ENCODE measurements at places on chromosomes 1 and 21.

DNA sequence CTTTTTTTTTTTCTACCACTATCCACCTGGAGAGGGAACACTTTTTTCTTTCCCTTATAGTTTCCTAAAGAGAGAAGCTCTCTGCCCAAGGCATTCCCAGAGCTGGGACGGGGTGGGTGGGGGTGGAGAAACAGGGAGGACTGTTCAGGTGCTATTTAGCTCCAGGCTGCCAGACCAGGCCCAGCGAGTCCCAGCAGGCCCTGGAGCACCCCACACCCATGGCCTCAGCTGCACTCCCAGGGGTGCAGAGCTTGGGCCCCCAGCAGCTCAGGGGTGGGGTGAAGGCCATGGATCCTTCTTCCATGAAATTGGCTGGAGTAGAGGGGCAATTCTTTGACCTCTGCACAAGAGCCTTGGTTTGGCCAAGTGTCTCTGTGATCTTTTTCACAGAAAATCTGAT is 4.1 kb downstream of the ETV3L start:
- DNase-seq = no peak

- no peak for DNase-seq
Observed at GRCh38 chr1:55503663-55504305, 288.6 kb upstream of the USP24 start.

DNA sequence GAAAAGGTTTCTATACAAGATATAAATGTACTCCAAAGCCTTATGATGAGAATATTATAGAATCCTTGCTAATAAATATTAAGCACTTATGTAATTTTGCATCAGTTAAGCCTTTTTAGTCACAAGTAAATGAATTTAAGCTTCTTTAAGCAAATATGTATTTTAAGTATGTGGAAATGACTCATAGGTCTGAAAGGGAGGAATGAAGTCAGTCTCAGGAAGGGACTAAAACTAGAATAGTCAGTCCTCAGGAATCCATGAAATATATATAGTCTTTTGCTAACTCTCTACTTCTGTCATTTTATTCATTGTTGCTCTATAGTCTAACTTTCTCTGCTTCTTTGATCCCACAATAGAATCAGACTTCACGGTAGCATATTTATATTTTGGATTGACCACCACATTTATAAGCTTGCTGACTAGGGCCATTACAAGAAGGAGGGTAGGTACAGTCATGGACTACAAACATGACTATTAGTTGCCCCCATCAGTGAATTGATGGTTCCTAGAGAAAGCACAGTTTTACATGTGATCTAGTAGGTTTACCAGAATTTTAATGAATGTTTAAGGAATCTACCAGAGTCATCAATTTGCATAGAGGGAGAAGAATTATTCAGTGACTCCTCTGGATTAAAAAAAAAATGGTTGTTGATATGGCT is 20.2 kb upstream of the RABGGTB start:
- no peak for DNase-seq

- no peak for DNase-seq
Observed at GRCh38 chr1:153483776-153484175, 23.3 kb upstream of the S100A7 start.

DNA sequence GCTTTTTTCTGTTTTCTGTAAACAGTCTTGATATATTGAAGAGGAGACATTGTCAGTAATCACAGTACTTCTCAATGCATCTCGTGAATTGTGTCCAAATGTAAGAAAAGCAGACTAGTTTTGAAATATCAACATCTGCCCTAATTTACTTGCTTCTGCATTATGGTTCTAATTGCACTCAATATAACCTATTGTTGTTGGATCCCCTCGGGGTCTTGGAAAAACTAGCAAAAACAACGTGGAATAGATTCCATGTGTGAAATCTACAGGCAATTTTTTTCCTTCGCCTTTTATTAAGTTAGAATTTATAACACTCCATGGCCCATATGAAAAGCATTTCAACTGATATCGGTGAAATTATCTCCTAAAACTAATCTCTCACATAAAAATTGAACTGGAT is 236.5 kb downstream of the TTLL7 start:
- DNase-seq = no peak

DNA sequence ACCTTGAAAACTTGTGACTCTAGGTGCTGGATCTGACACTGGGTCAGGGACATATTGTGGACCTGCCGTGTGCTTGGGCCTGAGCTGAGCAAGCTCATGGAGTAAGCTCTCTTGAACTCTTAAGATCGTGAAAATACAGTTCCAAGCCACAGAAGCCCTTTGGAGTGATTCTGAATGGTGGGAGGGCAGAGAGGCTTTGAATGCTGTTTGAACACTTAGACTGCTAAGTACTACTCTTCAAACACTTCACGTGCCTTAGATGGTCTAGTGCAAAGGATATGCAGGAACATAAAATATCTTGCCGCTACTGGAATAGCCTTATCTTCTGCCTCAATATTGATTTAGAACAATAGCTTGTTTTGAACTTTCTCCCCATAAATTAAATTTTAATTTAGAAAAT is 21.6 kb downstream of the ROR1 start:
- DNase-seq = no peak

- no peak for DNase-seq
Observed at GRCh38 chr1:40414331-40414730, 35.9 kb upstream of the ZFP69B start.

DNA sequence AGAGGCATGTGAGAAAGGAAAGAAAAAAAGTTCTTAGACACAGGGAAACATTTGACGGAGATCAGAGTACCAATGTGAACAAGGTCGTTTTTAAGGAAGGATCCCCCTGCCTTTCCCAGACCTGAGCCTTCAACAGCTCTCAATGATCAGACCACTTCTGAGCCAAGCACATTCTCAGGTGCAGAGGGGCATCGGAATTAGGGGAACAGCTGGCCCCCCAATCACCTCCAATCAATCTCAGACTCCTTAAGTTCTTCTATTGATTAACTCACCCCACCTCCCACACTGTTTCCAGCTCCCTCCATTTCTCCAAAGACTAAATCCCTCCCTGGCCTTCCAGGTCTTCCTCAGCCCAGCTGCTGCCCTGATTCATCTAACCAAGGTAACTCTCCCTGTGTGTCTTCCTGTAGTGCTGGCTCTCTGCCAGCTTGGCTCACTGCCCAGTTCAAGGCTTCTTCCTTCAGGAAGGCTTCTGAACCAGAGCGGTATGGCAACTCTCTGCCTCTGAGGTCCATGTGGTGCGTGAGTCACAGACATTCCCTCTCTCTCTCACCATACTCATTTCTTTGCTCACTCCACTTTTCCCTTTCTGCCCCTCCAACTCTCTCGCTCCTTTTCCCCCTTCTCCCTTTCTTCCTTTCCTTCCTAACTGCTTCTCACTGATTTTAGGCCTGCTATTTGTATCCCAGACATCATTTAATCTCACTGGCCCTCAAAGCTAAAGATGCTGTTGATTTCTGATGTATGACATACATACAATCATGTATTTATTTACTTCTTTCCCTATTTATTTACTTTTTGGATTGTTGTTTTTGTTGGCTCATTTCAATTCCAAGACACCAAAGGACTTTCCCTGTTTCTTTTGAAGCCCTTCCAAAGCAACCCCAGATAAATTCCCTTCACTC is 18.1 kb downstream of the CFAP45 start:
- no peak for DNase-seq

- no peak for DNase-seq
Observed at GRCh38 chr1:245361951-245362350, 207.2 kb downstream of the KIF26B start.

DNA sequence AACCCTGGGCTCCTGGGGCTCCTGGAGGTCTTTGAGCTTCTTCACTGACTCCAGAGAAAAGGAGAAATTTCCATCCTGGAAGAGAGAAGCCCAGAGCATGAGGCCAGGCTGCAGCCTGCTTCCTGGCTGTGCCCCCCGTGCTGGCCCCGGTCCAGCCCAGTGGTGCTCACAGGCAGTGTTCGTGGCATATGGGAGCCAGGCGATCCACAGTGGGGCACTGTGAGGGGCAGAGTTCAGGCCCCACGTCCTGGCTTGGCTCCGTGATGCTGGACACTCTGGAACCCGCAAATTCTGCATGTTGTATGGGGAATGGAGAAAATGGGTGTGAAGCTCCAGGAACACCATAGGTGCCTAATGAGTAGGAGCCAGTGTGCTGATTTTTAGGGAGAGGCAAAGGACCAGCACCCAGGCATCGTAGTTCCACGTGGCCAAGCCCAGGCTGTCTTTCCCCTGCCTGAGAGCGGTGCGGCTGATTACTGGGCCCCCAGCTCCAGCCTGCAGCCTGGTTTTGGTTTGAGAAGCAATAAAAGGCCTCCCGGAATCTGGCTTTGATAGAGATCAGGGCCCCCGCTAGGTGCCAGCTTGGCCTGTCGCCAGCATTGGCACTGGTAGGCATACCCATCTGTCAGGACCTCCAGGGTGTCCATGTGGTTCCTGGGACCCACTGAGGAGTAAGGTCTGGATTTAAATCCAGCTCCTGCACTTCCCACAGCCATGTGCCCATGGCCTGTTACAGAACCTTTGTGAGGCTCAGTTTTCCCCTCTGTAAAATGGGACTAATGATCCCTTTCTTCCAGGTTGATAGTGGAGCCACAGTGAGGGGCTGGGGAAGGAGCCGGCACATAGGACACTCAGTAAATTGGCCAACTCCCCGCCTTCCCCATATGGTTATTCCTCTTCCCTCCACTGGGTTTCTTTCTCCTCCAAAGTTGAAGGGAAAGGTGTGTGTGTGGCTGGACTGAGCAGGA is 725 bp downstream of the GUCA2A start:
- DNase-seq = no peak

GRCh38 chr1:37161171-37161570 is 126.9 kb upstream of the GRIK3 start:
- no peak for DNase-seq

- no peak for DNase-seq
Observed at GRCh38 chr1:7551442-7551841, 219.7 kb upstream of the VAMP3 start.

- DNase-seq = no peak
Observed at GRCh38 chr1:207698822-207699483, 52.9 kb upstream of the CD46 start.

- DNase-seq = no peak
Observed at GRCh38 chr21:43886565-43886964, 21.5 kb downstream of the AGPAT3 start.

GRCh38 chr1:153795934-153796785 is 21.0 kb downstream of the SLC27A3 start:
- DNase-seq = no peak

- DNase-seq = no peak
Observed at GRCh38 chr1:90722874-90723589, 5.9 kb upstream of the BARHL2 start.

DNA sequence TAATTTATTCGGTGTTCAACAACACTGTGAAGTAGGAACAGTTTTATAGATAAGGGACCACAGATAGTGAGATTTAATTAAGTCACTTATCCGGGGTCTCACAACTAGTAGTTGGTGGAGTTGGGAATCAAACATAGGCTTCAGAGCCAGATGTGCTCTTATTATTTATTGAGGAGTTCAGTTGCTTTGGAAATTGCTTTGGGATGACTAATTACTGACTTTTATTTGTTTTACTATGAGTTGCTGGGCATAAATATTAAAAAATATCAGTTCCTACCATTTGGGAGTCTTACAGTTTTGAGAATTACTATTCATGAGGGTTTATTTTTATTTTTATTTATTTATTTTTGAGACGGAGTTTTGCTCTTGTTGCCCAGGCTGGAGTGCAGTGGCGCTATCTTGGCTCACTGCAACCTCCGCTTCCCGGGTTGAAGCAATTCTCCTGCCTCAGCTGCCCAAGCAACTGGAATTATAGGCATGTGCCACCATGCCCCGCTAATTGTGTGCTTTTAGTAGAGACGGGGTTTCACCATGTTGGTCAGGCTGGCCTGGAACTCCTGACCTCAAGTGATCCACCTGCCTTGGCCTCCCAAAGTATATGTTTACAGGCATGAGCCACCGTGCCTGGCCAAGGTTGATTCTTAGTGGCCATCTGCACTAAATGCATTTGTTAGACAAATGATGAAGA is 27.7 kb downstream of the THRAP3 start:
- DNase-seq = no peak

GRCh38 chr1:22629886-22630285 is 6.5 kb upstream of the C1QA start:
- no peak for DNase-seq

GRCh38 chr21:15062606-15062965 is 2.2 kb downstream of the NRIP1 start:
- no peak for DNase-seq

DNA sequence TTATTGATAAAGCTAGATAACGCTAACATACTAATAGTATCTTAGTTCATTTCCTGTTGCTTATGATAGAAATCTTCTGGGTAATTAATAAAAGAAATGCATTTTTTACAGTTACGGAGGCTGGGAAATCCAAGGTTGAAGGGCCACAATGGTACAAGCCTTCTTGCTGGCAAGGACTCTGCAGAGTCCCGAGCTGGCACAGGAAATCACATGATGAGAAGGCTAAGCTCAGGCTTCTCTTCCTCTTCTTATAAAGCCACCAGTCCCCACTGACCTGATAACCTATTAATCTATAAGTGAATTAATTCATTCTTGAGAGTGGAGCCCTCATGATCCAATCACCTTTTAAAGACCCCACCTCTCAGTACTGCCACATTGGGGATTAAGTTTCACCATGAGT is 82.6 kb downstream of the GPR161 start:
- no peak for DNase-seq

GRCh38 chr1:88191917-88192316 is 492.2 kb upstream of the PKN2 start:
- DNase-seq = no peak

DNA sequence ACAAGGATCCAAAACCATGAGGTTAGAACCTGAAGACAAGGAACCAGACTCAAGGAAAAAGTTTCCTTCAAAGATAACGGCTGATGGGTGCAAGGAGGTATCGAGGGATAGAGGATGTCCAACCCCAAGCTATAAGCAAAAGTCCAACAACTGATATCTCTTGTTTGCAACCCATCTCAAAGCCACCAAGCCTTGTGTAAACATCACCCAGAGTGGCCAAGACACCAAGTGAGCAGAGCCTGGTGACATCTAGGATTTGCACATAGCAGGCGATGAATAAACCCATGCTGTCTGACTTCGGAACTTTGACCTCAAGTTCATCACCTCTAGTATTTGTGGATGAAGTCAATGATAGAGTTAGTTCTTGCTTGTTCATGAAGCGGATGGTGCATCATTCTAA is 180.7 kb downstream of the ETS2 start:
- no peak for DNase-seq

DNA sequence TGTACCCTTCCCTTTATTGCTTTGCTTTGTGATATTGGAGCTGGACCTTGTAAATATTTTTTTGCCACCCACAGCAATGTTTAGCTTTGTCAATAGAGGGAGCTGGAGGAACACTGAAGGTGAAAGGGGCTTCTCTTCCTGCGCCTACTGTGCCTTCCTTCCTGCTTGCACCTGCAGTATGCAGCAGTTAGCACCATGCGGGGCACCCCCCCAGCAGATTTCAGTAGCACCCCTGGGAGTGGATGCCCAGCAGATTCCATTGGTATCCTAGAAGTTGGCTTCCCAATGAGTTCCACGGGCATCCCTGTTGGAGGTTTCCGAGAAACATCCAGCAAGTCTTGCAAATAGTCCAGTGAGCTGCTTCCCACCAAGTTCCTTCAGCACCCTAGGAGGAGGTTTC is 25.6 kb downstream of the S100A10 start:
- DNase-seq = peak; percentile 50
